ENCODE measurements at places on chromosomes 2 and 18. TPM values are rescaled to one million over a fixed set of nuclear protein-coding genes. Genes with fewer than 3 reads are reported as not detected.
A peak's percentile ranks its signal among the peaks of the same experiment; 100 is the strongest.

GRCh38 chr18:49447810-49448745, 12.4 kb downstream of the DYM start:
- no peaks in the 10 kb centered on the region for H3K27me3 ChIP-seq
- no peak overlapping the region for H3K27ac ChIP-seq
- no peaks in the 10 kb centered on the region for H3K4me1 ChIP-seq
- DNase-seq = peak; percentile 33
- no peak overlapping the region for H3K4me3 ChIP-seq
- H3K36me3 ChIP-seq = 0 out of 2 replicates have a peak, but pooled peaks cover 3% of the 10 kb centered on the region

GRCh38 chr18:35393716-35394115, 16.6 kb upstream of the ZNF396 start:
- no peaks in the 10 kb centered on the region for H3K36me3 ChIP-seq
- no peaks in the 10 kb centered on the region for H3K27me3 ChIP-seq
- DNase-seq = no peak
- H3K27ac ChIP-seq = no peak overlapping the region

DNA sequence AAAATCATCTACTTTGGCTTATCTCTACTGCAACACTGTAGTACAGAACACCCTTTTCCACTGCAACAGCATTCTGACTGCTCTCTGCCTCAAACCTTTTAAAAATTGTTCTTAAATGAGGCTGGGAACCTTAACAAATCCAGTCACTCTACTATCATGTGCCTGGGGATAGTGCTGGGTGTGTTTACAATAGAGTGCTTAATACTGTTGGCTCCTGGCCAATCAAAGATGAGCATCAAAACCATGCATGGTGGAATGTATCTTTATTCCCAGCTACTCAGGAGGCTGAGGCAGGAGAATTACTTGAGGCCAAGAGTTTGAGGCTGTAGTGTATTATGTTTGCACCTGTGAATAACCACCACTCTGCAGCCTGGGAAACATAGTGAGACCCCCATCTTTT, 7.4 kb downstream of the ANKAR start:
- H3K4me3 ChIP-seq = no peak overlapping the region
- DNase-seq = no peak
- no peak overlapping the region for H3K27ac ChIP-seq

DNA sequence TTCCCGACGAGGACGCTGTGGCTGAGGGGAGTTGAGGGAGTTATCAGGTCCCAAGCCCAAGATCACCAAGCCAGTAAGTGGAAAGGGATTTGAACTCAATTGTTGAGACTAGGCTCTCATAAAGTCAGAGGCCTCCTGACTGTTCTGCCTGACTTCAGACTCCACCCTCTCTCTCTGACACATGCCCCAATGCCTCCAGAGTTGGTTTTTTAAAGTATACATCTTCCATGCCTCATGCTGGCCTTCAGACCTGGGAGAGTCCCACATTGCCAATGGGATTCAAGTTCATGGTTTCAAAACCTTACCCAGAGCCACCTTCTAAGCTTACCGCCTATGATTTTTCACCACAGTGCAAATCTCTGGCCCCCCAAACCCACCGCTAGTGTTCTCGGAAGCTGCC, 100.8 kb downstream of the RTN4 start:
- H3K27ac ChIP-seq = no peak overlapping the region
- H3K36me3 ChIP-seq = no peaks in the 10 kb centered on the region
- H3K4me1 ChIP-seq = peaks cover 24% of the 10 kb centered on the region
- DNase-seq = no peak
- no peak overlapping the region for H3K4me3 ChIP-seq
- no peaks in the 10 kb centered on the region for H3K27me3 ChIP-seq

GRCh38 chr2:236209996-236210395, 41.8 kb upstream of the GBX2 start:
- H3K4me1 ChIP-seq = peaks cover 5% of the 10 kb centered on the region
- no peak for DNase-seq
- no peak overlapping the region for H3K4me3 ChIP-seq
- peaks cover 15% of the 10 kb centered on the region for H3K36me3 ChIP-seq
- no peaks in the 10 kb centered on the region for H3K27me3 ChIP-seq
- H3K27ac ChIP-seq = no peak overlapping the region

MRO gene
- total RNA-seq = not detected

AFF3 gene
- total RNA-seq = 0.18 TPM
